Stimulated activated CD4-positive, alpha-beta T cell treated with anti-CD3 and anti-CD28 coated beads, Interleukin-1b, Interleukin-23, amount 100 ng/mL, for 24 hours (primary cell): ENCODE measurements at places on chromosomes 1 and 21.

- no peak for DNase-seq
Measured at GRCh38 chr21:42580793-42581321, 67.2 kb downstream of the SLC37A1 start.

GRCh38 chr1:217493290-217493689, 137.6 kb downstream of the GPATCH2 start:
- DNase-seq = no peak

DNA sequence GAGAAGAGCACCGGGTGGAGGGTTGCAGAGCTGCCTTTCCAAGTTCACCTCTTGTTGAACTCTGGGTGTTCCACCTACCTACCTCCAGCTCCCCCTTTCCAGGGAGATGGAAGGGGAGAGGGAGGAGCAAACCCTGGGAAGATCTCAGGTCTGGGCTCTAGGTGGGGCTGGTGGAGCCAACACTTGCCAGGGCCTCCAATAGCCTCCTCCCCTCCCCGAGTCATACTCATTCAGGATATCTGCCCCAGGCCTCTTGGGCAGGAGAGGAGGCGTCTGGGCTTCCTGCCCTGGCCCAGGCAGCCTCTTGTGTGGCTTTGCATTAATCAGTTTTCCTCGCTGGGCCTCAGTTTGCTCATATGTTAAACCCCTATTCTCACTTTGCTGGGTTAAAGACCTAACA, 13.4 kb downstream of the RAP1GAP start:
- no peak for DNase-seq

DNA sequence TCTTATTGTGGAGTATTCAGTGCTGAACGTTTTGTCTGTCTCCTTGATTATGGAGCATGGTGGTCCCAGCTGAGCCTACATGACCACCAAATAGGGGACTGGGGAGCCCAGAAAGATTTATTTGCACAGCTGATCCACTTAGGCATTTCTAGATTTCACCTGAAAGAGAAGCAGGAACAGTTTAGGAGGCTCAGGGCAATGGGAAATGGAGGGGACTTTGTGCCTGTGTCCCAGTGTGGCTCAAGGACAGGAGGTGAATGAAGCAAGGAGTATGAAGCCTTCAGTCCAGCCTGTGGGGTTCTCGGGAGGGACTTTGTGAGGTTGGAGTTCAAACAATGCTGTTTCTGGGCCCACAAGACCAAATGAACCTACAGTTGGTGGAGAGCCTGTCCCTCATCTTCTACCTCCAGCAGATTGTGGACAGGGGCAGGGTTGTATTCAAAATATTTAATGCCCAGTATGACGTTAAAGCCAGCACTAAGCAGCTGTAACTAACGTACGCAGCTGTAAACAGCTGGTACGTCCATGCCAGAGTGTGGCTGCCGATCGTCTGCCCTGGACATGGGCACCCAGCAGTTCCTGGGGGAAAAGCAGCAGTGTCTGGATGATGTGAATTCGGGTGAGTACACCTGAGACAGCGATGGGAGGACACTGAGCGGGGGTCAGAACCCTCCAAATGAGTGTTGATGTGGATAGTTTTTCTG, 164.9 kb upstream of the RAB4A start:
- no peak for DNase-seq

DNA sequence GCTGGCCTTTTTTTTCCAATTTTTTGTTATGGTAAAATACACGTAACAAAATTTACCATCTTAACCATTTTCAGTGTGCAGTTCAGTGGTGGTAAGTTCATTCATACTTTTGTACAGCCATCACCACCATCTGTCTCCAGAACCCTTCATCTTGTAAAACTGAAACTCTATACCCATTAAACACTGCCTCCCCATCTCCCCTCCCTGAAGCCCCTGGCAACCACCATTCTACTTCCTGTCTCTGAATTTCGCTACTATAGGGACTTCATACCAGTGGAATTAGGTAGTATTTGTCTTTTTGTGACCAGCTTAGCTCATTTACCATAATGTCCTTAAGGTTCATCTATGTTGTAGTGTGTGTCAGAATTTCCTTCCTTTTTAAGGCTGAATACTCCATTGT, 8.7 kb downstream of the PKNOX1 start:
- no peak for DNase-seq

DNA sequence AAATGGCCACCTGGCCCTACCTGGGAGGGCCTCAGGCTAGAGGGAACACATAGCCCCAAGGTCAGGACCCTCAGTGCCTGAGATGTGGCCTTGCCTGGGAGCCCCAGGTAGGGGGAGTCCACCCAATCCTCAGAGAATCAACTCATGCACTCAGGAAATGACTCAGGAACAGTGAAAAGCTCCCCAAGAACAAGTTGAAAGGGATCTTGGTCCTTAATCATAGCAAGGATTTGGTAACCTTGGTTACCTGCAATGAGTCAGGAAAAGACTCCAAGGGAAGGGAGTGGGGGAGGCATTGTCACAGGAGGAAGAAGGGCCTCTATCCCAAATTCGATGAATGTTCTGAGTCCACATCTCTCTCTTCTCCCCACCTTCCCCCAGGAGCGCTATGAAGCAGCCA, 17.0 kb downstream of the MAP7D1 start:
- no peak for DNase-seq

DNA sequence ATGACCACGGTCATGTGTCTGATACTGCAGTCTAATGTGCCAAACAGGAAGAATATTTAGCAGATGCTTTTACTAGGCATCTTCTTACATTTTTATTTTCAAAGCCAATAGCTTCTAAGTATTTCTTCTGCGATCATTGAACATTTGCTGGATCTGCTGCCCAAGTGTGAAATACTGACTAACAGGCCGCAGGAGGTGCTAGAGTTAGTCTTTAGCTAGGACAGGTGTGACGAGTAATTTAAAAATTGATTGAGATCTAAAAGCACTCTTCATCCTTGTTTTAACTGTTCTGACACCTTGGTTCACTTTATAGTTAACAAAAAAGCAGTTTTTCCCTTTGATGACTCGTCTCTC, 748 bp upstream of the FAM78B start:
- no peak for DNase-seq

DNA sequence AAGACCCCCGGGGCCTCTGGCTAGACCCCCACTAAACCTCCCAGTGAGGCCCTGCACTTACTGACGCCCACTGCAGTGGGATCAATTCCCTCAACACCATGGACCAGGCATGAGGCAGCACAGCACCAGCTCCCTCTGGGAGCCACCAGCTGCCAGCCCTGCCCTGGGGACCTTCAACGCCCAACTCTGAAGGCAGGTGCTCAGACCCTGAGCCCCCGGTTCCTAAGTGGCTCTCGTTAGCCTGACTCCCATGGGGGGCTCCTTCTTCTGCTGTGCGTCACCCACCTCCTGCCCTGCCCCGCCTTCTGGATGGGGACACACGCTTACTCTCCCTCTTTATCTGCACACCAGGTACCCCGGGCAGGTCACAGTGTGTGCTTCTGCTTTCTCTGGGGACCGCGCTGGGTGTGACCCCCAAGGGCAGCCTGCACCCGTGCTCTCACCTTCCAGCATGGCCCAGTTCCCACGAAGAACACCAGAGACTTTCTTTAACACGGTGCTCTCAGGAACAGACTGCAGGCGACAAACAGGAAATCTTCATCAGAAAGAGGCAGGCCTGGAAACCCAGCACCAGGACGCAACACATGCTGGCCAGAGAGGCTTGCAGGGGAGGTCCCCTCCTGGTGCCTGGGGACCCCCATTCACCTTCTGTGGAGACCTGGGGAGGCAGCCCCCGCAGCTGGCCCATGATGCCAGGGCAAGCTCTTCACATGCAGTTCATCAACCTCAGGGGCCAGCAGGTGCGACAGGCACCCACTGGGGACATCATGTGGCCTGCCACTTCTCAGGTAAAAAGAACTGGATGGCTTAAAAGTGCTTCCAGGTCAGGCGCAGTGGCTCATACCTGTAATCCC, 27.3 kb downstream of the WDR4 start:
- DNase-seq = no peak

GRCh38 chr1:159441360-159441759, 1.8 kb downstream of the OR10J1 start:
- no peak for DNase-seq

GRCh38 chr1:203686091-203686632, 59.5 kb downstream of the ATP2B4 start:
- DNase-seq = no peak
